SHP77 treated with DMSO at 0.1 percent for 48 hours (cell line): ENCODE measurements at places on chromosomes 6 and 20.

- no peak for DNase-seq
These were observed 2.8 kb upstream of the LBP start for GRCh38 chr20:38343311-38344106.

GRCh38 chr6:134589512-134589911 lies 271.6 kb upstream of the SGK1 start:
- DNase-seq: no peak

DNA sequence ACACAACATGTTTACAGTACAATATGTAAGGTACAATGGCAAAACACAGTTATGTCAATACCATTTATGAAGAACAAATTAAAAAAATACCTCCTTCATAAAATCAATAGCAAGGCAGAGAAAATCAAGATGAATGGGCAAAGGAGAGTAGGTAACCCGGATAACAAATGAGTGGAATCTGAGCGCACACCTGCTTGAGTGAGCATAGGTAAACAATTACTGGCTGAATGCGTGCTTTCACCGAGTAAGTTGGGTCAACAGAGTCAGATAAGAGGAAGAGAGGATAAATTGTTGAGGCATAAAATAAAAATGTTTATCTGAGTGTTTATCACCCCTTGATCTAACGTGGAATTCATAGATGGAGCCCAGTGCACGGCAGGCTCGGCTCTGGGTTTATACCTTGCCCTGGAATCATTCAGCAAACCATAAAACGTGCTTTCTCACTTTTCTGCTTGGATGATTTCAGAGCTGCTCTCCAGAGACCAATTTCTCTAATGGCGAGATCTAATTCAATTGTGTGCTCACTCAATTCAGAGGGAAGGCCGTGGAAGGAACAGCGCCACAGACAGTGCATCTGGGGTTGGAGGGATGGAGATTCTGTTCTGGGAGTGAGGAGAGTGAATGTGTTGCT lies 224.8 kb upstream of the MAP3K7 start:
- peak; percentile 42 for DNase-seq

- DNase-seq: no peak
These were observed 53.0 kb downstream of the SNAP25 start for GRCh38 chr20:10271494-10272219.

GRCh38 chr6:150435832-150436231 lies 67.0 kb downstream of the IYD start:
- DNase-seq: no peak

DNA sequence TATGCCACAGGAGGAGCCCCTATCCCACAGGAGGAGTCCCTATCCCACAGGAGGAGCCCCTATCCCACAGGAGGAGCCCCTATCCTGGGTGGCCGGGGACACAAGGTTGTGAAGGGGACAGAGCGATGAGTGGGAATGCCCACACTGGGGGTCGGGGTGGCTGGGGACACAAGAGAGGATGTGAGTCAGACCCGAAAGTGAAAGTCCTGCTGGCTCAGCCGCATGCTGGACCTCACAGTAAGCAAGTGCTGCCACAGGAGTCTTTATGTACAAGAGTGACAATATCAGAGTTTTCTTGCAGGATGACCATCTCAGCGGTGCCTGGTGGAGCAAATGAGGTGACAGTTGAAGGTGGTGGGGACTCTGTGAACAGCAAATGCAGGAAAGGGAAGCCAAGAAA lies 93.7 kb downstream of the PSMB1 start:
- DNase-seq: no peak

GRCh38 chr6:27694547-27694874 lies 217.7 kb downstream of the OR2B2 start:
- no peak for DNase-seq

- DNase-seq: no peak
These were observed 269.1 kb downstream of the PHF3 start for GRCh38 chr6:63904650-63905248.

DNA sequence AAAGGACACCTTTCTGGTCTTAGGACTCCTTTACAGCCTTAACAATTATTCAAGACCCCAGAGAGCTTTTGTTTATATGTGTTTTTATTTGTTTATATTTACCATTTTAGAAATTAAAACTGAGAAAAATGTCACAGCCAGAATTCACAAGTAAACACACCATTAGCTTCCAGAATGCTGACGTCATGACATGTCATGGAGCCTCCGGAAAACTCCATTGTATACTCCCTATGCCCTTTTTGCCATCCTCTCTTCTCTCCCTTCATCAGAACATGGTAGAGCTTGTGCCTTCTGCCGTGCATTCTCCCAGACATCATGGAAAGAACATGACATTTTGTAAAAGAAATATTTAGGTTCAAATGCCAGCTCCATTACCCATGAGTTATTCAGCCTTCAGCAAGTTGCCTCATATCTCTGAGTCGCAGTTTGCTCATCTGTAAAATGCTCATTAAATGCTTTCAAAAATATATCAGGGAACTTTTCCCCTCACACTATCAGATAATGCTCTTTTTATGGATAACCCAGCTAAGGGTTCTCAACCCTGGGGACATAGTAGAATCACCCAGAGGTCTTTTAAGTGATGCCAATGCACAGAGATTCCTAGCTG lies 27.8 kb downstream of the TNFAIP3 start:
- no peak for DNase-seq
